ENCODE measurements at places on chromosomes 16 and 17.

GRCh38 chr17:41494524-41494923 is 4.8 kb upstream of the KRT36 start:
- no peak for DNase-seq

DNA sequence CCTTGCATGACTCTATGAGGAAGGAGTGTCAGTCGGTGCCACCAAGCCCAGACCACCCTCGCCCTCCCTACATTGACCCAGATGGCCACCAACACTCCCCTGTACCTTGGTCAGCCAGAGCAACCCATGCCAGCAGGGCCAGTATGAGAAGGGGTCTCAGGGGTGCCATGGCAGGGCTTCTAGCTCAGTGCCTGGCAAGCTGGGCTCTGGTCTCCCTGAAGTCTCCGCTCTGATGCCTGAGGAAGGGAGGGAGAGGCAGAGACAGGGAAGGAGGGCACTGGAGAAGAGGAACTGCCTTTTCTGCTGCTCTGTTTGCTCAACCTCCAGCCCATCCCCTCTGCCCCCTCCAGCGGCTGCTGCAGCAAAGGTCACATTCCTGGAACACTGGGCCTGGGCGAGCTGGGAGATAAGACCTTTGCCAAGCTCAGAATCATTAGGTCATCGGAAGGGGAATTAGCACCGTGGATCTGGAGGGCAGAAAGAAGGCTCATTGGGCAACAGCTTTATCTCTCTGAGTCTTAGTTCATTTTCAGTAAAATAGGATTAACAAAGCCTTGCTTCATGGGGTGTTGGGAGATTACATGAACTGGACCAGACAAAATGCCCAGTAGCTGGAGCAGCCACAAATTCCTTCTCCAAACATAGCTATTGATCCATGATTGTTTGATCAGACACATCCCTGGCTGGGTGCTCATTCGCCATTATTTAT is at the start of gene VTN:
TSS of gene VTN (minus strand) at position 273 of the 709 bp plus-strand sequence. CDS start at position 169, 104 bp downstream.
- DNase-seq, result no peak

DNA sequence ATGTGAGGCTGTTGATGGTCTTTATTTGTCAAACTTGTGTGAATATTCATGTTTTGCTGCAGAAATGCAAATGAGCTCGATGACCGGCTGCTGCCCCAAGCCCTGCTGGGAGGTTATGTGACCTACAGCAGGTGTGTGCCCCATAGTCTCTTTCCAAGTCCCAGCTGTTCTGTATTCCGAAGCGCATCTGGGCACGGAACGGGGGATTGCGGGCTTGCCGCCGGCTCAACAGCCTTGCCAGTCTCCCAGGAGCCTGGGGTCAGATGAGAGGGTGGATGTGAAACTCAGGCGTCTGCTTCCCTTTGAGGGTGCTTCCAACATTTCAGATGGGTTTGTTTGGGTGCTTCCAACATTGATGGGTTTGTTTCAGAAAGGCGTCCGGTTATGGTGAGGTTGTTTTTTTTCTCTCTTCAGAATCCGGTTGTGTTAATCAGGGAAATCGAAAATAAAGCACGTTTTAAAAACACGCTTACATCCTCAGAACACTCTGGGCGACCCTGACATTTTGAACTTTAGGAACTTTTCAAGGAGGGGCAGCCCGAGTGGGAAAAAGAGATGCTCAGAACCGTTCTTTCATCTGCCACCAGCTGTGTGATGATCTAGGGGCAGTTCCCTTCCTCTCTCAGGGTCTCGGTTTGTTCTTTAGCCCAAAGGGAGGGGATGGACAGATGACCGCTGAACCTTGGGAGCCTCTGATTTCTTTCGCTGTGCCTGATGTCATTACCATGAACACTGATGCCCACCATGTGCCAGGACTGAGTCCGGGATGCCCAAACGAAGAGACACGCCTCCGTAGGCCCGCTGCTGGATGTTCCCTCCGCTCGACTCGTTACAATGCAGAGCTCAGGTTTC is 47.8 kb upstream of the AMZ2 start:
- no peak for DNase-seq

DNA sequence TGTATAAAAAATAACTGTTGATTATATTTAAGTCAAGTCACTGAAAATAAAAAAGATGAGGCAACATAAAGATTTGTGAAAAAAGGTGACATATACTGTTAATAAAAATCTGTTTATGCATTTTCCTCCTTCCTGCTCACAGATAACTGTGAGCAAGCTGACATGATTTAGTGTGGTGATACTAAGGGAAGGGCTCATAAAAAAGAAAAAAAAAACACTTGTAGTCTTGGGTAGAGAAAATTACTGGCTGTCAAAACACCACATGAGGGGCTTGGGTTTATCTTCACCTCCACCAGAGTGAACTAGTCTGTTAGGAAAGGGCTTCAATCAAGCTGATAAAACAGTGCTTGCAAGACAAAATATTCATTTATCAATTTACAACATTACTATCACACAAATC is 247.6 kb downstream of the CNTNAP4 start:
- no peak for DNase-seq

DNA sequence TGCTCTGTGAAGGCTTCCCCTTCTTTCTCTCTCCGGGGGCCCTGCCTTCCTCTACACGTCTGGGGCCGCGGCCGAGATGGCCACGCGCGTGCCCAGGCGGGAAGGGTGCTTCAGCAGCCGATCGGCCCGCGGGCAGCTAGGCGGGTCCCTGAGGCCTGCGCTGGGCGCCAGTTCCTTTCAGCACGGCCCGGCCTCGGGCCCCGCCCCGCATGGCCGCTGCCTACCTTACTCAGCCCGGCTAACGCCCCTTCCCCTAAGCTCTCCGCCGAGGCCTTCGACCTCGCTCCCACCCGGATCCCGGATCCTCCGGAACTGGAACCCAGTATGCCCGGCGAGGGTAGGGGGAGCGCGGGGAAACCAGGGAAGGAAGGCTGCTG is 335 bp downstream of the TMEM11 start:
- DNase-seq, result no peak

DNA sequence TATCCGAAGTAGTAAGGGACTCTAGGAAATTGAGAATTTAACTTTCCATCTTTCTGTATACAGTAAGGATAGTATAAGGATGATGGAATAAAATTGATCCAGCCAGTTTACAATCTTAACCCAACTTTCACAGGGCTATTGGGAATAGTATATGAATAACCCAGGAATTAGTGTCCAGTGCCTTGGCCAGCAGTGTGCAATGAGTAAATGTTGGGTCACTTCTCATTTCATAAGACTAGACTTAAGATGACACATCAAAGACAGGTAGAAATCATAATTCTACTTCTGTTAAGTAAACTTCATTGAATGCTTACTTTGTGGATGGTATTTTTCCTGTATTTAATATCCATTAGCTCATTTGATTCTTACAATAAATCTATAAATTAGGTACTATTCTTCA is 949.6 kb upstream of the GOT2 start:
- no peak for DNase-seq

GRCh38 chr16:23856251-23856709 is 20.5 kb downstream of the PRKCB start:
- no peak for DNase-seq

- DNase-seq, result no peak
Observed at GRCh38 chr17:81453712-81454111, 58.5 kb downstream of the BAHCC1 start.

DNA sequence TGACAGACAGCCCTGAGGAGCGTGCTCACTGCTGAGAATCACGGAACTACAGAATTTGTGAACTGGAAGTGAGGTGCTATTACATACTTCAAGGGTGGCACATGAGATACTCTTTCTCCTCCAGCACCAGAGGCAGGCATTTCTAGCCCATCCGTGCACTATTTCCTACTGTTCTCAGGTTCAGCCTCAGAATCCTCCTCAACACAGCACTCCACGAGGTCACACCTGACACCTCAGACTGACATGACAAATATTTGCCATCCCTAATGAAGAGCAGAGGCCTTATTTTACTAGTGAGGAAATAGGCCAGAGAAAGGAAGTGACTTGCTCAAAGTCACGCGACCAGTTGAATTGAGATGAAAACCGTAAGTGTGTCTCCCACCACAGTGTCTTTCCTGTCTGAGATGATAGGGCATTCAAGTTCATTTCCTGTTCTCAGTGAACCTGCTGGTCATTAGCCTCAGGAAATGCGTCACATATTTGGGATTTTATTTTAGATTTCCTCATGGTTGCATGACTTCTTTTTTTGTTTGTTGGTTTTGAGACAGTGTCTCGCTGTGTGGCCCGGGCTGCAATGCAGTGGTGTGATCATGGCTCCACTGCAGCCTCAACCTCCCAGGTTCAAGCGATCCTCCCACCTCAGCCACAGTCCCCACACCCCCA is 23.6 kb downstream of the SEZ6 start:
- no peak for DNase-seq

Data from nucleus accumbens (tissue), 56 donors.